ENCODE measurements at places on chromosomes 6 and 20.
A peak's percentile ranks its signal among the peaks of the same experiment; 100 is the strongest.

DNA sequence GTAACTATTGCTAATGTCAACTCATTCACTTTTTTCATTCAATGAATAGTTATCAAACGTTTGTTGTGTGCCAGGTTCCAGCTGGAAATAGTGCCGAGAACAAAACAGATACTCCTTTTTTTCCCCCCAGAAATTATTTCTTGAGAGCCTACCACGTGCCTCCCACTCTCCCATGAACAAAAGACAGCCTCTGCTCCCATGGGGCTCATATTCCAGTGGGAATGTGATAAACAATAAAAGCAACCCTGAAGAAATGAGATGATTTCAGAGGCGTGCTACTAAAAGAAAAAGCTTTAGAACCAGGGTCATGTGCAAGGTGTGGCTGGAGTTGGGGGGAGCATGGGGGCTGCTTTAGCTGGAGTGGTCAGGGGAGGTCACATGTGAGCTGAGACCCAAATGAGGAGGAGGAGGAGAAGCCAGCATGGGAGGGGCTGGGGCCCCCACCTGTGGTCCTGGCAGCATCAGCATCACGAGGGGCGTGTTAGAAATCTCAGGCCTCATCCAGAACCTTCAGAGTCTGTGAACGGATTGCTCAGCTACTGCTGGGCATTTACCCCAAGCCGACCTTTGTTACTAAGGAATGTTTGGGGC lies 157.4 kb downstream of the EYA2 start:
- no peak for DNase-seq

DNA sequence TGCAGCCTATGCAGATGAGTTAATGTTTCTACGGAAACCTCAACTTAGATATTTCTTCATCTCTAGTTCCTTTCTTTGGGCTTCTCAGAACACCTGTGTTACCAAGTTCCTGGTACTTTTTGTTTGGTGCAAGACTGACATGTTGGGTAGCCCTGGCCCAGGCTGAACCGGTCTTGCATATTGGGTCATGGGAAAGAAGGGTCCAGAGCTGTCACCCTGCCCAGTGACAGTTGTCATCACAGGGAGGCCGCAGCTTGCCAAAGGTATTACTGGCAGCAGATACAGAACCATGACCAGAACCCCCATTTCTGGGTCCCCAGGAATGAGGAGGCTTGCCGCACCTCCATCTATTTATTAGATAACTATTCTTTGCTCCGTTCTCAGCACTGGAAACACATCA lies 40.2 kb downstream of the PDYN start:
- peak; percentile 62 for DNase-seq

GRCh38 chr6:119845161-119845560 lies 495.6 kb upstream of the MAN1A1 start:
- DNase-seq: no peak

- peak; percentile 46 for DNase-seq
These were observed 36.7 kb downstream of the EBF4 start for GRCh38 chr20:2729251-2729713.
